ENCODE measurements at places on chromosomes 6 and 20.

DNA sequence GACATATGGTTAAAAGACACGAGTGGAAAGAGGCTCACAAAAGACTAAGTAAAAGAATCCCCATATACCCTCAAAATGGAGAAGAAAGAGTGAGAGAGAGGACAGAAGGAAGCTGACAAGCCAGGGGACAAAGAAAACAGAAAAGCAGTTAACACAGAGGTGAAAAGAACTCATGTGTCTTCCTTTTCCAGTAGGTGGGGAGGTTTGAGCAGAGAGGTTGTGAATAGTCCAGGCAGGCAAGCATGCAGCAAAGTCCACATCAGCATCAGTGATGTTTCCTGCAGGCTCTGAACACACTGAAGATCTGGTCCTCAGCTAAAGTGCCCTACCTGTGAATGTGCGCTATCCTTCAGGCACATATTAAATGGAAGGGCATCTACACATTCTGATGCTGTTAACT is 196.5 kb upstream of the IRAK1BP1 start:
- no peak for DNase-seq

DNA sequence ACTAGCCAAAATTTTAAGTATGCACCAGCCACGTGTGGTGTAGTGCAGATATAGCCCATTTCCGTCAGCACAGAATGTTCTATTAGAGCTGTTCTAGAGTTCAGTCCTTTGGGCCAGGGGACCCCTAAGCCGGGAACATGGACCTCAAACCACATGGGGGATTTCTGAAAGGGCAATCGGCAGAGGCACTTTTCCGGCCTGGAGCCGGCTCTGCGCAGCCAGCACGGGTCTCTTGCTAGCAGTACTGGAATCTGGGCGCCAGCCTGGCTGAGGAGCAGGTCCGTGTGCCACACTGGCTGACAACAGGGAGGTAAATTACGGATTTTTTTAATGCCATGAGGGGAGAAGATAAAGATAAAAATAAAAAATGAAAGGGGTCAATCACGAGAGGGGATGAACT is 120.5 kb downstream of the SULF2 start:
- no peak for DNase-seq

GRCh38 chr20:38729767-38730166 is 5.5 kb downstream of the SLC32A1 start:
- DNase-seq: no peak

- no peak for DNase-seq
These were observed 460.4 kb upstream of the SOX4 start for GRCh38 chr6:21132856-21133838.

GRCh38 chr6:30747902-30748769 is 3.8 kb upstream of the IER3 start:
- DNase-seq: no peak

- DNase-seq: no peak
These were observed 4.1 kb downstream of the SLC23A2 start for GRCh38 chr20:4997222-4997621.

GRCh38 chr20:62662422-62662821 is 20.1 kb downstream of the SLCO4A1 start:
- DNase-seq: no peak

- DNase-seq: no peak
These were observed 1267.0 kb upstream of the CITED2 start for GRCh38 chr6:140641412-140641811.

DNA sequence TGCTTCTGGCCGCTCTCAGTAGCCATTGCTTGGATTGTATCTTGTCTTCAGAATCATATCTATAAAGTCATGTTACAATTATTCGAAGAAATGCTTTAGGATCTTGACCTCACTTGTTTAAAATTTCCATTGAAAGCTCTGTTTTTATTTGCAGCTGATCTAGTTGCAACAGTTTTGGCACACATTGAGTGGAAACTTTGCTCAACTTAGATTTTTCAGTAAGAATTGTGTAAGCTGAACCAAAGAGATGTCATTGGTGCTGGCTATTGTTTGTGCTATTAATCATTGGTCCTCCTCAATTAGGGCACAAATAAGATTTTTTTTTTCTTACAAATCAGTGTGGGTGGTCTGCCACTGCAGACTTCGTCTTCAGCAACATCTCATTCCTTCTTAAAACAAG is 649.2 kb downstream of the MMUT start:
- DNase-seq: no peak

DNA sequence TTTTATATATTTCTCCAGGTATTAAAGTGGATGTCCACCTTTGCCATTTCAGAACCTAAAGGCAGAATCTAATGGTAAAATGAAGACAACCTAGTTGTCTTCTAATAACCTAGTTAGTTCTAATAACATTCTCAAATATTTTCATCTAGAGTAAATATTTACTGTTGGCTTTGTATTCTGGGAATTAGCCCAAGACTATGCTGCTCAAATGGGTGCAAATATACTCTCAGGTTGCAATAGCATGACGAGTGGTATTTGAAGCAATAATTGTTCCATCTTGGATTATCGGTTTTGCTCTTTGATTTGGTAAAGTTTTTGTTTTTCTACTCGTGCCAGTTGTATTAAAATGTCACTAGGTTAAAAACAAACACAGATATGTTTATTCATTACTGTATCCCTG is 21.0 kb upstream of the RSPH4A start:
- no peak for DNase-seq

DNA sequence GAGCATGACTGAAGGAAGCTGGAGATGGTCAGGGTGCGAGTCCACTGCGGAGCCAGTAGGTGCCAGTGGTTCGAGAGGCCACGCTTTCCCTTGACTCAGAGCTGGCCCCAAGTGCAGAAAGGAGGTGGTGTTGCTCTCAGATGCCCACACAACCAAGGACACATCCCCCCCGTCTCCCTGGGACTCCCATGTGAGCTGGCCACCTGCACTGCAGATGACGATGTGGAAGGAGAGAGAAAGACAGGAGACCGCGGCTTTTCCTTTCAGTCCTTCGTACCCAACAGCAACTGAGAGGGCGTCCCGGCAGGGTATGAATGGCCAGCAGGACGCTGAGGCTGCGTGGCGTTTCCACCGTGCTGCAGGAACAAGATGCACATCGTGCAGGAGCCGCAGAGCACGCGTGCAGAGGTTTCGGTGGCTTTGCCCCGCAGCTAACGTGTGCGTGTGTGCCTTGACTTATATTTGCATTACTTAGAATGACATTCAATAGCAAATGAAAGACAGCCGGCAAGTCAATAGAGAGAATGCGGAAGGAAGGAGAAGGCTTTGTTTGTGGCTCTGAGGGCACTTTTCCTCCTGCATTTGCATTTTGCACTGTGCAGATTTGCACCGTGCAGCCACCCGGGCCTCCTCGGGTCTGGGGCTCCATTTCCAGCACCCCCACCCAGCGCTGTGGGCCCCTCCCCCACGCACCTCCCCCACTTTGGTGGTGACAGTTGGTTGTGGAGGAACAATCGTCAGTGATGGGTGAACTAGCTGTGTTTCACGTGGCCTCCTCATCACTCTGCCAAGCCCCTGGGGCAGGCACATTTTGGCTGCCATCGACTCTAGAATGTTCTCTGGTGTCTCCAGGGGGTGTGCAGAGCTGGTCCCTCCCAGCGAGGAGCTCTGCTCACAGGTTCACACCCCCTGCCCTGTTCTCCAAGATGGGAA is 26.4 kb upstream of the BHLHE23 start:
- DNase-seq: no peak
